Activated T-helper 1 cell treated with anti-CD3 and anti-CD28 coated beads, Interleukin-12 subunit alpha, Interleukin-12 subunit beta, Interleukin-2, Interleukin-4 antibody, amounts not matched to agents 30 ng/mL and 10 ng/mL and 1 ng/mL, durations not matched to agents 14 hours and 24 hours and 36 hours (primary cell): ENCODE measurements at places on chromosomes 12 and 14. TPM values are rescaled to one million over a fixed set of nuclear protein-coding genes. Genes with fewer than 3 reads are reported as not detected.
A peak's percentile ranks its signal among the peaks of the same experiment; 100 is the strongest.

DNA sequence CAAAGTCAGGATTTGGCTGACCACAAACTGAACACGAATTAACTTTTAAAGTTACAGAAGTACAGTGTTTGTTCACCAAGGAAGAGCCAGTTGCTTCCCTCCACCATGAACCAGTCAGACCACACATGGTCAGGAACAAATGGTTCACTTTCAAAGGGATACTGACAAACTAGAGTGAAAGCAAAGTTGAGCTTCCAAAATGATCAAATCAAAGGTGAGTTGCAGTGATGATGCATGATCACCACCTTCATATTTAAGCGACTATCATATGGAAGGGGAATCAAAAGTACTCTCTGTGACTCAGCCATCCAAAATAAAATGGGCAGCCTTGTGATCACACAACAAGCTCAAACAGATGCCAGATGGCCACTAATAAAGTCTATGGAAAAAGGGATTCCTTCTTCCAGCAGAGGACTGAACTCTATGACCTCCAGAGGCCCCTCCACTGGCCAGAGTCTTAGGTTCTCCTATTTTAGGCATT, 13.1 kb downstream of the NT5DC3 start:
- H3K27ac ChIP-seq: no peak overlapping the region
- H3K4me1 ChIP-seq: no peaks in the 10 kb centered on the region
- H3K27me3 ChIP-seq: no peaks in the 10 kb centered on the region
- no peak overlapping the region for H3K4me3 ChIP-seq
- no peak for DNase-seq

- H3K4me1 ChIP-seq: no peaks in the 10 kb centered on the region
- H3K27me3 ChIP-seq: no peaks in the 10 kb centered on the region
- H3K27ac ChIP-seq: no peak overlapping the region
- no peak for DNase-seq
- no peaks in the 10 kb centered on the region for H3K36me3 ChIP-seq
Observed at GRCh38 chr14:62824086-62824485, 221.2 kb downstream of the KCNH5 start.

The ITGA5 gene
- 31.2 and 31.6 TPM in 2 replicates for total RNA-seq

GRCh38 chr12:66380769-66381535, 78.7 kb downstream of the HELB start:
- no peaks in the 10 kb centered on the region for H3K27me3 ChIP-seq
- no peak overlapping the region for H3K4me3 ChIP-seq
- H3K36me3 ChIP-seq: peaks cover 4% of the 10 kb centered on the region
- no peak overlapping the region for H3K27ac ChIP-seq
- DNase-seq: no peak

GRCh38 chr12:99444859-99445316, 202.7 kb upstream of the GARIN6 start:
- H3K36me3 ChIP-seq: no peaks in the 10 kb centered on the region
- H3K27me3 ChIP-seq: no peaks in the 10 kb centered on the region
- H3K4me1 ChIP-seq: no peaks in the 10 kb centered on the region
- H3K4me3 ChIP-seq: no peak overlapping the region

DNA sequence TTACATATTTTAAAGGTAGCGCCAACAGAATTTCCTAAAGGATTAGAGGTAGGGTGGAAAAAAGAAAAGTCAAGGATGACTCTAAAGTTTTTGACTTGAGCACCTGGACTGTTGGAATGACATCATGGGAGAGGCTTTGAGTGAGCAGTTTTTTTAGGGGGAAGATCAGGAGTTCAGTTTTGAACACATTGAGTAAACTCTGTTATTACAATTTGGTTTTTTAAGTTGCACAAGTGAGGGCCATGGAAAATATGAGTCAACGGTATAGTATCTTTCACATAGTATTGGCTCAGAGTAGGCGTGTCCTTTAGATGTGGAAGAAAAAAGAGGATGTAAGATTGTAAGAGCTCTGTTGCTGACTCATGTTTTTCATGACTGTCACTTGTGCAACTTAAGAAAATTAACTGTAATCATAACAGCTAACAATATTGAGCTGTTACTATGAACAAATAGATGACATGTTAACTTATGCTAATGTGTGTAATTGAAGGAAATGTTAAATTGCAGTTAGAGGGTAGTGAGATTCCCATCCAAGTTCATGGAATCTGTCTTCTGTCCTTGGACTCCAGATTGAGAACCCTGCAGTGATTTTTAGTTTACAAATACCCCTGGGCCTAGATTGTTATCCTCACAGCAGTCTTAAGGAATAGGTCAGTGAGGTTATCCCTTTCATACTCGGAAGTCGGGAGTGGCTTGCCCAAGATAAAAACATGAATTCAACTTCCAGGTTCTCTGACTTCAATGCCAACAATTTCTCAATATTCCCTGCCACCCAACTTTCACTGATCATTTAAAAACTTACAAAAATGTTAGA, 48.2 kb upstream of the ATP2B1 start:
- H3K36me3 ChIP-seq: no peaks in the 10 kb centered on the region
- DNase-seq: peak; percentile 35
- H3K4me1 ChIP-seq: peaks cover 29% of the 10 kb centered on the region
- H3K4me3 ChIP-seq: peak overlapping the region; percentile 3
- no peaks in the 10 kb centered on the region for H3K27me3 ChIP-seq

DNA sequence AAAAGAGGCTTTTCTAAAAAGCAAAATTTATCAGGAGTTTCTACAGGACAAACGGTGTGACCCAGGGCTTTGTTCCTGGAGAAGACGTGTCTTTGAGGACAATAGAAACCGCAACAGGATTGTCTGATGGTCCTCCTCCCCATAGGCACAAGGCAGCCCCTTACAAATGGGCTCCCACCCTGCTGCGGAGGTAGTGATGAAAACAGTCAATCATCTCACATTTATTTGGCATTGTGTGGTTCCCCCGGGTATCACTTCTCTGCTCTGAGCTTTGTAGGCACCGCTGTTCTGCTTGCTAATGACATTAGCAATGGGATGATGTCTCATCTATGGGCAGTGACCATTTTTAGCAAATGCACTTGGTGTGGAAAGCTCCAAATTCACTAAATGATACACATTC, 155.5 kb upstream of the TMPO start:
- H3K27ac ChIP-seq: no peak overlapping the region
- DNase-seq: no peak
- H3K4me3 ChIP-seq: no peak overlapping the region
- H3K36me3 ChIP-seq: no peaks in the 10 kb centered on the region
- peaks cover 20% of the 10 kb centered on the region for H3K27me3 ChIP-seq

GRCh38 chr12:70243510-70244371, 508 bp downstream of the CNOT2 start:
- H3K4me1 ChIP-seq: peaks cover 69% of the 10 kb centered on the region
- H3K27ac ChIP-seq: peak overlapping the region; percentile 99
- H3K27me3 ChIP-seq: no peaks in the 10 kb centered on the region
- H3K36me3 ChIP-seq: peaks cover 37% of the 10 kb centered on the region
